ENCODE measurements at places on chromosomes 7 and 10.

- DNase-seq, result no peak
Observed at GRCh38 chr10:49158404-49158803, 24.6 kb upstream of the FAM170B start.

GRCh38 chr7:116483271-116483942 lies 16.1 kb upstream of the CAV2 start:
- DNase-seq, result no peak

DNA sequence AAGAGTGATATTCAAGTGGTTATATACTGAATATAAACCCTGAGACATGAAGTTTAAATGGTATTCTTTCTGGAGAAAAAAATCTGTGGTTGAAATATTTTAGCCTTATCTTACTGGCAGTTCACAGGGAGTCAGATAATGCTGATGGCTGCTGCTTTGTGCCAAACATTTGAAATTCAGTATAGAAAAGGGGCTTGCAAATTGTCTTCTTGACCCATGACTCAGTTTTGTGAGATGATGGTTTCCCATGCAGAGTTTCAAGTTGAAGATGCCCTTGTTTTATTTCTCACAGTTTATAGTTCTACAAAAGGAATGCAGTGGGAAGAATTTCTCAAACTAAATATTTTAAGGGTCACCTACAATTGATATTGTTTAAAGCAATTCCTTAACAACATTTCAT lies 251.1 kb upstream of the MEOX2 start:
- no peak for DNase-seq

- no peak for DNase-seq
Observed at GRCh38 chr10:17206210-17206709, 4.8 kb upstream of the TRDMT1 start.

GRCh38 chr10:77247031-77247990 lies 390.3 kb downstream of the KCNMA1 start:
- no peak for DNase-seq

GRCh38 chr7:131919920-131920709 lies 363.7 kb upstream of the PODXL start:
- DNase-seq, result no peak

DNA sequence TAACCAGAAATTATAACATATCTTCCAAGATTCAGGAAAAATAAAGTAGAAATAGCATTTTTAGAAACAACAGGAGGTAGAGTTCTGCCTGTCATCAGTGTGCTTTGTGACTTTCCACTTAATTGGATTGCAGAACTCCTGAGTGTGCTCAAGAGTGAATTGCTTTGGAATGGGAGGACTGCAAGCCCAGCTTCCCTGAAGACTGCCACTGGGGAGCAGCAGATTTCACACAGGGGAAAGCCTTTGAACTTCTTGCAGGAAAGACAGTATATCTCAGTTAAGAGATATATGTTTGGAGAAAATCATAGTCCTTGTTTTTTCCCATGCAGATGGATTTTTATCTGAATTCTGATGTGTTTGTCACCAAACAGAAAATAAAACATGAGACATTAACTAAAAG lies 124.5 kb downstream of the TMEM168 start:
- no peak for DNase-seq

GRCh38 chr7:80106498-80107113 lies 28.0 kb upstream of the GNAI1 start:
- no peak for DNase-seq

- no peak for DNase-seq
Observed at GRCh38 chr7:5443678-5444077, 20.0 kb upstream of the TNRC18 start.

DNA sequence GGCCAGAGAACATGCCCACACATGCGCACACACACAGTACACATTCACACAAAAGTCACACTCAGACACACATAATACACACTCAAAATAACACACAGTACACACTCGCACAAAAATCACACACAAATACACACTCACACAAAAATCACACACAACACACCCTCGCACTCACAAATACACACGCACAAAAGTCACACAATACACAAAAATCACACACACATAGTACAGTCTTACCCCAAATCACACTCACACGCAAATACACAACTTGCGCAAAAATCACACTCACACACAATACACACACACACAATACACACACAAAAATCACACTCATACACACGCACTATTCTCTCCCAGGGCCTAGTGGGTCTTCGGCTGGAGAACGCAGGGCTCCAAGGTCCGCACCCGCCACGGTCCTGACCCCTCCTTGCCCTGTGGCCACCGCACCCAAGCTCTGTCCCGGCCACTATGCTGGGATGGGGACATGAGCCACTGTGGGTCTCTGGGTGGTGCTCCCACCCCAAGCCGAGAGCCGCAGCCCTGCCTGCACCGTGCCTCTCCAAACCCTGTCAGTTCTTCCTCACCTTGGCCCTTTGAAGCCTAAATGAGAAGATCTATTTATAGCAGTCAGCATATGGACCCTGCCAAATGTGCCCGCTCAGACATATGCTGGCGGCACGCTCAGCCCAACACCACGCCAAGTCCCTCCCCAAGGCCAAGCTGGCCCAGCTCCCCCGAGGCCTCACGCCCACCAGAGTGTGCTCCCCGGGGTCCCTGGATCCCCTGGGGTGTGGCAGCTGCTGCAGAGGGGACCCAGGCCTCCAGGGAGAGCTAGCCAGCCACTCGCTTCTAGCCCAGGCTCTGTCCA lies 55.9 kb downstream of the ELFN1 start:
- DNase-seq, result peak; percentile 44

- DNase-seq, result no peak
Observed at GRCh38 chr7:74454021-74454924, 567 bp downstream of the GTF2IRD1 start.

DNA sequence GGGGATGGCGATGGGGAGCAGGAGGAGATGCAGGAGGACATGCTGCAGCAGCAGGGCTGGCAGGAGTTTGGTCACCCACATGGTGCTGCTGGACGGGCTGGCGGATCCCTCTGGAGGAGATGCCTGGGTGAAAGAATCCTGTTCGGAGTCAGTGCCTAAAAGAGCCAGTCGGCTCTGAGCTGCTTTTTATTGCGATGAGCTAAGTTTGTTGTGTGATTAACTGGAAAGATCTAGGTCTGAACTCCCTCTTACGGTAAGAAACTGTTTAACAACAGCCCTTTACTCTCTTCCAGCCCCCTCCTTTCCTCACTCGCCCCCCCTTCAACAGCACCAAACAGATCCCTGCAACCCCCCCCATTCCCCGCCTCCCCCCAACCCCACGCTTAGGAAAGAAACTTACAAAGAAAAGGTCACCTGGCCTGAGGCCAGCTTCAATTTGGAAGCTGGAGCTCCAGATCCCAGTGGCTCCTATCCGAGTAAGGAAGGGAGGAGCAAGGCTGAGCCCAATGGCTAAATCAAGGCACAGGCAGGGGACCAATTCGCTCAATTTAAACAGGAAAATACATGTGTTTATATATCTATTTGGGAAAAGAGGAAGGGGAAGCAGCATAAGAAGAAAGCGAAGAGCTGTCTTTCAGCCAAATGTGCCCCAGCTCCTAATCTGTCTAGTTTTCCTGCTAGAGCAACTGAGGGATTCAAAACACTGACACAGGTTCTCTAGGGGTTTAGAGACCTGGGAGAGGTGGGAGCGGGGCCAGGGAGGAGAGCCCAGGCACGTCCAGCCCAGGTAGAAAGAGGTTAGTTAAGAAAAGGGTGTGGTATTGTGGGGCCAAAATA lies at the start of gene HGF:
Gene HGF, minus strand, starts transcription at position 157 of the 837 bp plus-strand sequence. Its CDS starts 76 bp downstream, at position 81.
- peak; percentile 58 for DNase-seq

- DNase-seq, result no peak
Observed at GRCh38 chr7:17564678-17565212, 266.3 kb downstream of the AHR start.

DNA sequence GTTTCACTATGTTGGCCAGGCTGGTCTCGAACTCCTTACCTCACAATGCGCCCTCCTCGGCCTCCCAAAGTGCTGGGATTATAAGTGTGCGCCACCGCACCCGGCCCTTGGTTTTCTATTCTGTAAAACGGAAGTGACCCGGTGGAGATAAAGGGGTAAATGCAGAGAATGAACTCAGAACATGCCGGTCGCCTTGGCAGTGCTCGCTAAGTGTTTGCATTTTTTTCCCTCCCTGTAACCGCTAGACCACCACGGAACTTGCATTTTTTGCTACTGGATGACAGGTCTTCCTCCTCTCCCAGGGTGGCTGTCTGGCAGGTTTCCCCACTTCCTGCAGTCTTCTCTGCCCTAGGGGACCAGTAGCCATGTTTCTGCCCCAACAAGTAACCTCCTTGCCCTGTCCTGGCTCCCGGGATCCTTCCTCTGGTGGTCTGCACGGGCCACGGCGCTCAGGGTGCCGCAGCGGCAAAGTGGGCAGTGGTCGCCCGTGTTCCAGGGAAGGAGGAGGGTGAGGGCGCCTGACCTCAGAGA lies 18.8 kb upstream of the GNA12 start:
- DNase-seq, result no peak

DNA sequence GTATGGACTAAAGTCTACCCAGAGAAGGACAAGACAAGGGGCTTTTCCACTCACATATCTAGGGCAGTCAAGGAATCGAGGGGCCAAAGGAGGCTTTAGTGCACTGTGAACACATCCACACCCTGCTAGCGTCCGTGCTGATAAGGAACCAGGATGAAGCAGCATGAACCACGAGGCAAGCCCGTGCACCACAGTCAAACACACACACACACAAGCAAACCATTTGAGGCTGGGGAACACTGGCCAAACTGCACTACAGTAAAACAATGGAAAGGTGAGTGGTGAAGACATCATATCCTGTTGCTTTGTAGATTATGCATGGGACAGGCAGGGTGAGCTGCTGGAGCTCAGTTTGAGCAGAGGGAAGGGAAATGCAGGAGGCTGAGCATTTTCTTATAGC lies 177.4 kb upstream of the CDCA7L start:
- no peak for DNase-seq

GRCh38 chr7:50631639-50632038 lies 66.4 kb upstream of the DDC start:
- DNase-seq, result no peak

DNA sequence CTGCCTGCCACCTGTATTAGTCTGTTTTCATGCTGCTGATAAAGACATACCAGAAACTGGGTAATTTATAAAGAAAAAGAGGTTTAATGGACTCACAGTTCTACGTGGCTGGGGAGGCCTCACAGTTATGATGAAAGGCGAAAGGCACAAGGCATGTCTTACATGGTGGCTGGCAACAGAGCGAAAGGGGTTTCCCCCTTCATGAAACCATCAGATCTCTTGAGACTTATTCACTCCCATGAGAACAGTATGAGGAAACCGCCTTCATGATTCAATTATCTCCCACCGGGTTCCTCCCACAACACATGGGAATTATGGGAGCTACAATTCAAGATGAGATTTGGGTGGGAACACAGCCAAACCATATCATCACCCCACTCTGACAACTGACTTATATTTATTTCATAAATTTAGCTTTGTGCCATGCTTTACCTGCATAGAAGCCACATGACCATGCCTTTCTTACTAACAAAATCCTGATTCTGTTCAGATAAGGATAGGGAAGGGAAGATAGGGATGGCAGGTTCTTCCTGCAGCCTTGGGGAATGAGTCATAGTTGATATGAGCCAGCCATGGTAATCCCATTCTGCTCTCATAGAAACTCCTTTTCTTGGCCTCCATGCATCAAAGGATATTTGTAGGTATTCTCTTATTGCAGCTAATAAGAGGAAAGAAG lies 191.3 kb upstream of the AGK start:
- no peak for DNase-seq

DNA sequence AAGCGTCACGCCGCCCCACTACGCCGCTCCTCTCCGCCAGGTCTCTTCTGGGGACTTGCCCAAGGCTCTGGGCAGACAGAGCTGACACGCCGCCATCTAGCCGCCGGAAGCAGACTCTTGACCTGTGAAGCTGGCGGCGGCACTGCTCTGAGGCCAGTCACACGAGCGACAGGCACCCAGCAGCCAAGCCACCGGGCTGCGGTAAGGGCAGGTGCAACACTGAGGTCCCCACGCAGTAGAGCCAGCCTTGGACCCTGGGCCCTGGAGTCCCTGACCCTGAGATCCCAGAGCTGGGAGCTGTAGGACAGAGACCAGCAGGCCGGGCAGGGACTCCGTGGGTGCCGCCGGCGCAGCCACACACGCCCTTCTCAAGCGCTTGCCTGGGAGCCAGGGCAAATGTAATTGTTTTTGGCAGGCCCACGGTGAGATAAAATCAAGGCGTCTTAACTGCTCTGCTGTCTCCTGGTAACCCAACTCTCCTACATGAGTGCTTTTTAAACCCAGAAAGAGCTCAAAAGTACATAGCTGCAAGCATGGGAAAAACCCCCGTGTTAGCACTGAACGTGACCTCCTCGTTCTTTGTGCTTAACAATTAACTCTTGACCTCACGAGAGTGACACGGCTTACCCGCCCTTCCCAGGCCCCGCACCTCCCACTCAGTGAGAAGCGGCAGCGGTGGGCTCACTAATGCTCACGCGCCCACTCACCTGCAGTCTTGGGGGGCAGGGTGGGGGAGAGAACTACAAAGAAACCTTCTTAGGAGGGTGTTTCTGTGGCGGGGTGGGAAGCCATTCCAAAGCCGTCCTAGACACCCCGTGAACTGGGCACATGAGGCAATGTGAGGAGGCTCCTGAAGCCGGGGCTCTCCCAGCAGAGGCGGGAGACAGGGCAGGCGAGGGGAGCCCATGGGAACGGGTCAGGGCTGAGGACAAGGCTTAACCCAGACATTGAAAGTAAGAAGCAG lies 8.5 kb downstream of the GPER1 start:
- DNase-seq, result no peak

GRCh38 chr7:510782-511281 lies 8.8 kb downstream of the PDGFA start:
- DNase-seq, result peak; percentile 11

- no peak for DNase-seq
Observed at GRCh38 chr10:61399406-61399805, 53.8 kb downstream of the TMEM26 start.

DNA sequence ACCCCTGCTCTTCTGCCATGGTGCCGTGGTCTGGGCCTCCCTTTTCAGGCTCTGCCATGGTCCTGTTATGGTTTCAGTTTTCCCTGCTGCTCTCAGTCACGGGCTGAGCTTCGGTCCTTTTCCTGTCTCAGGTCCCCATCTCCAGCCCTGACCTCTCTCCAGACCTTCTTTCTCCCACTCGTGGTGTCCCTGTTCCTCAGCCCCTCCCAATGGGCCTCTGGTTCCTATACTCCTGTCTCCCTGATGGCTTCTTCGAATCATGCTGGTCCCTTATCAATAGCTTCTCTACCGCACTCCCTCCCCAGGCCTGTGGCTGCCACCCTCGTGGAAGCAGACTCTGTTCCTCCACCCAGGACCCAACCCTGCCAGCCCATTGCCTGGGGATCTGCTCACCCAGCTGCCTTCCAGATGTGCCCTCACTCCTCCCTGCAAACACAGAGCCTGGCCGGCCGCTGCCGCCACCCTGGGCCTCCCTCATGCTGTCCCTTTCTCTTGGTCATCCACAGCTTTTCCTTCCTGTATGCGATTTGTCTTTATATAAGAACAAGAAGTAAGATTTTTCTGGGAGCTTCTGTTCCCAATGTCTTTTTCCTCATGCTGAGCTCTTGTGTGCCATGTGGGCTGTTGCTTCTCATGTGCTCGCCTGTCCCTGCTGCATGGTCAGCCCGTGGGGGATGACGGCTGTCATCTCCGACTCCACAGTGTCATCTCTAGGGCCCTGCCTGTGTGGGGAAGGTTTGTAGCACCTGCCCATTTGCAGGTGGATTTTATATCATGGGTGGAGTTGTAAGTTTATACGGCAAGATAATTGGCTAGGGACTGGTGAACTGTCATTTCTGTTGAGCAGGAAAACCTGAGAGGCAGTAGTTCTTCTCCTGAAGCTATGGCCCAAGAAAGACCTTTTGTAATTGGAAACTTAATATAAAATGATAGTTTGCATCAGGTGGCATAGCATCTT lies 126.7 kb downstream of the NT5C2 start:
- no peak for DNase-seq

GRCh38 chr10:77214799-77215198 lies 422.8 kb downstream of the KCNMA1 start:
- DNase-seq, result no peak

- no peak for DNase-seq
Observed at GRCh38 chr7:108135446-108136190, 5.5 kb upstream of the LAMB4 start.

Measured in left ventricle myocardium inferior (tissue), 1 donor.